ENCODE measurements at places on chromosomes 7 and 10.

- DNase-seq = no peak
These were observed 27.8 kb downstream of the ENTPD1 start for GRCh38 chr10:95783741-95784140.

- DNase-seq = no peak
These were observed 591.0 kb upstream of the PFKP start for GRCh38 chr10:2476218-2476811.

DNA sequence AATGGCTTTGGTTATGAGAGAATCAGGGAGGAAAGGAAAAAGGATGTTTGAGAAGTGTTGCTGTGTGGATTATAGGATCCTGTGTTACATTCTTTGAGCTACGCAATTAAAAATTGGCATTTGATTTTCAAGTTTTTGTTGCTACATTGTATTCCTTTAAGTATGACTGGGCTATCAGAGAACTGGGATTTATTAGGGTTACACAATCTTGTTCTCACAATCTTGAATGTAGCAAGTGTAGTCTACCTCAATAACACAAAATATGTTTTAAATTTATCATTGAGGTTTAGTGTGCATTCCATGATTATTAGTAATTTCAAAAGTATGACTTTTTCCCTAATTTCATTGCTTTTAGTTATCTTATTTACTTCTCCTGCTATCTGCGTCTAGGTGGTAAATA lies 113.9 kb downstream of the CACNB2 start:
- DNase-seq = no peak

DNA sequence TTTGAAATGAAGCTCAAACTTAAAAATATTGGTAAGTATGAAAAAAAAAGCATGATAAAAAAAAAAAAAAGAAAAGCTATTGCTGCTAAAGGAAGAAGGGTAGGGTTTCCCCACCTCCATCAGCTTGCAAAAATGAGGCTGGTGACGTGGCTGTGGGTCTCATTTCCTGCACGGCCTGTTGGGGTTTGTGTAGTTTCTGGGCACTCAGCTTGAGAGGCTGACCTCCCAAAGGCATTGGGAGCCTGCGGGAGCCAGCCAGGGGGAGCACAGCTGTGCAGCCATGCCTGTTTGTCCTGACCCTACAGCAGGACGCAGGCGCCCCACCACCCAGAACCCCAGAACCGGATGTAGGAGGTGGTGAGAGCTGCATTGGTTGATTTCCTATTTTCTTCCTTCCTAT lies 48.8 kb upstream of the CARD11 start:
- DNase-seq = no peak

DNA sequence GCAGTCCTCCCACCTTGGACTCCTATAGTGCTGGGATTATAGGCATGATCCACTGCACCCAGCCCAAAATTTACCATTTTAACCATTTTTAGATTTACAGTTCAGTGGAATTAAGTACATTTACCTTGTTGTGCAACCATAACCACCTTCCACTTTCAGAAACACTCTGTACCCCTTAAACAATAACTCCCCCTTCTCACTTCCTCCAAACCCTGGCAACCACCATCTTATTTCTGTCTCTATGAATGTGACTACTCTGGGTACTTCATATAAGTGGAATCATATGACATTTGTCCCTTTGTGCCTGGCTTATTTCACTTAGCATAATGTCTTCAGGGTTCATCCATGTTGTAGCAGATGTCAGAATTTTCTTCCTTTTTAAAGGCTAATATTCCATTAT lies 33.6 kb downstream of the SUFU start:
- DNase-seq = no peak

DNA sequence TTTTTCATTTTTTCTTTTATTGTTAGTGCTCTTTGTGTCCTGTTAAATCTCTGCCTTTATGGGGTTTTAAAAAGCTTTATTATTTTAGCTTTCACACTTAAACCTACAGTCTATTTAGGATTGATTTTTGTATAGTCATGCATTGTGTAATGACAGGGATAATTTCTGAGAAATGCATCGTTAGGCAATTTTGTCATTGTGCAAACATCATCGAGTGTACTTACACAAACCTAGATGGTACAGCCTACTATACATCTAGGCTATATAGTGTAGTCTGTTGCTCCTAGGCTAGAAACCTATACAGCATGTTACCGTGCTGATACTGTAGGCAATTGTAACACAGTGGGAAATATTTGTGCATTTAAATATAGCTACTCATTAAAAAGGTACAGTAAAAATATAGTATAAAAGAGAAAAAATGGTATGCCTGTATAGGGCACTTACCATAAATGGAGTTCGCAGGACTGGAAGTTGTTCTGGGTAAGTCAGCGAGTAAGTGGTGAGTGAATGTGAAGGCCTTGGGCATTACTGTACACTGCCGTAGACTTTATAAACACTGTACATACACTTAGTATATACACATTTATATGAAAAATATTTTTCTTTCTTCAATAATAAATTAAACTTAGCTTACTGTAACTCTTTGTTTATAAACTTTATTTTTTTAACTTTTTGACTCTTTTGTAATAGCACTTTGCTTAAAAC lies 16.0 kb downstream of the UBE2D1 start:
- no peak for DNase-seq

DNA sequence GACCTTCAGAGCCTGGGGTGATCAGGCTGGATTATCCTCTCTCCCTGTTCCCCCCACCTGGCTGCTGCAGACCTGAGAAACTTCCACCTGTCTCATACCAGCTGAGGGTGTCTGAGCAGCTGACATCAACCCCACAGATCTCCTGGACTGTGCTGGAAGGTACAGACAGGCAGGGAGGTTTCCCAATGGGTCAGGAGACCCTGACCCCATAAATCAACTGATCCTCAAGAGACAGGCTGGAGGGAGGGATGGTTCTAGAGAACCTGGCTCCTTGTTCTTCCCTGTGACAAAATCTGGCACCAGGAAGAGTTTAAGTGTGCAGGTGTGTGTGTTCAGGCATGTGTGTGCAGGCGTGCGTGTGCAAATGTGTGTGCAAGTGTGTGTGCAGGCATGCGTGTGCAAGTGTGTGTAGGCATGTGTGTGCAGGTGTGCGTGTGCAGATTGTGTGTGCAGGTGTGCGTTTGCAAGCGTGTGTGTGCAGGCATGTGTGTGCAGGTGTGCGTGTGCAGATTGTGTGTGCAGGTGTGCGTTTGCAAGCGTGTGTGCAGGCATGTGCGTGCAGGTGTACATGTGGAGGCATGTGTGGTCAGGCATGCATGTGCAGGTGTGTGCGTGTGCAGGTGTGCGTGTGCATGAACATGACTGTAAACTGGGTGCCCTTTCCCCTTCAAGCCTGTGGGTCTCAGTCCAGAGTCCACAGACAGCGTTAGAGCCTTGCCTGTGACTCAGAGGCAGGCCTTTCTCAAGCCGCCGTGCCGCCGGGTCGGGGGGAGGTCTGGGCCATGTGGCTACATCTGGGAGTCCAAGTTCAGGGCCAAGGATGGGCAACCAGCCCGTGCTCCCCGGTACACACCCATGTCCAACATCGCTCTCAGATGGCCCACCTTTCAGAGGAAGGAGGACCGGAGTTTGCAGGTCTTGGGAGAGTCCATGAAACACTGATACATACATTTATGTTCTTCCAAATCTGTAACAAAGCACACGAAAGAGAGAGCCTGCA lies 50.1 kb upstream of the ELN start:
- DNase-seq = no peak
